ENCODE measurements at places on chromosomes 5 and 9.

DNA sequence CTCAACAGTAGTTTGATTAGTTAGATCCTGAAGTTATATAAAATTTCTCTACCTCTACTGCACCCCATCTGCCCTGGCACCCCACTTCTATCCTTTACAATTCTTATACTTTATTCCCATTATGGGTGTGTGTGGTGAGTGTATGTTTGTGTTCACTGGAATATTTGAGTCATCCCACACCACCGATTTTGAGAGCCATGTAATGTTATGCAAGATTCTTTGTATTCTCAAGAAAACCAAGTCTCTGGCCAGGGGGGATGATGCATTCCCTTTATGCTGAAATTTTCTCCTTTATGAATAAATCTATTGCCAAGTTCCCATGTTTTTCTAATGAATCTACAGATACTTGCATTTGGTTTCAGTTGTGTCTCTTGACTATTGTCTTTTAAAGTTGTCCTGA, 266.8 kb downstream of the ARHGEF28 start:
- no peak for ATAC-seq

- ATAC-seq, result no peak
Measured at GRCh38 chr9:92506184-92506857, 24.0 kb upstream of the ASPN start.

GRCh38 chr9:95268681-95269080, 48.8 kb downstream of the FANCC start:
- peak; percentile 73 for ATAC-seq

DNA sequence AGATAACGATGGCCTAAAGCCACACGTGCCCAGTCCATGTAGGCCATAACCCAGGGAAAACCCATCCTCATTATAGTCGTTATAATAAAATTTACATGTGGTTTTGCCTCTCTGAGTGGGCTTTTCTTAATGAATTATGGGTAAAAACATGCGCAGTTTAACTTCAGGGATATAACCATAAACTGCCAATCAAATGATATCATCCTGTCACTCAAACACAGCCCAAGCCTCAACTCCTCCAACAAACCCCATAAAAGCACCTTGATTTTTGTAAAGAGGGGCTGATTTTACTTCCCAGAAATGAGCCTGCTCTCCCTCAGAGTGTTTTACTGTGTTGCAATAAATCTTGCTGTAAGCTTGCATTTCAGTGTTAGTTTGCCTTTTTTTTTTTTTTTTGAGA, 15.8 kb upstream of the SETX start:
- ATAC-seq, result no peak

DNA sequence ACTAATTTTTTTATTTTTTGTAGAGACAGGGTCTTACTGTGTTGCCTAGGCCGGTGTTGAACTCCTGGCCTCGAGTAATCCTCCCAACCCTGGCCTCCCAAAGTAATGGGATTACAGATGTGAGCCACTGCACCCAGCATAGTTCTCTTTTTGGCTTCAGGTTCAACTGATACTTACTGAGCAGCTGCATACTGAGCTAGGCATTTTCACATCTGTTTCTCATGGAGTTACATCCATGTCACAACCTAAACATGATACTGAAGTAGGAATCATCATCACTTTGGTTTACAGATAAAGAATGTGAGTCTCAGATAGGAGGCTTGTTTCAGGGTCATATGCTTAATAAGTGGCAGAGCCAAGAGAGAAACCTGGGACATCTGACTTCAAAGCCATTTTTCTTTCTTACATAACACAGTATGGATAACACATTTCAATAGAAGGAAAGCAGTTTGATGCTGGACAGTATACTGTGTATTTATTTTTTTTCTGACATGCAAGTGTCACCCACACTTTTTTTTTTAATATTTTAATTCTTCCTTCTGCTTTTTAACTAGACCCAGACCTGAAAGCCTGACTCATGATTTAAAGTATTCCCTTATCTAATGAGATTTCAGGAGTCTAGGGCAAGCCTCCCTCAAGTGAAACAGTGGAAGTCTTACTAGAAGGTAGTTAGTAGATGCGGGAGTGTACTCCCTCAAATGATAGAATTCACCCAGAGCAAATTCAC, 90.8 kb downstream of the HACD4 start:
- ATAC-seq, result no peak
